ENCODE measurements at places on chromosomes 5 and 9.

- no peak overlapping the region for H3K4me3 ChIP-seq
- no peaks in the 10 kb centered on the region for H3K27me3 ChIP-seq
- DNase-seq: no peak
- H3K4me1 ChIP-seq: peaks cover 60% of the 10 kb centered on the region
These were observed 6.0 kb downstream of the LRRC8A start for GRCh38 chr9:128887914-128888350.

- H3K36me3 ChIP-seq: no peaks in the 10 kb centered on the region
- peaks cover 28% of the 10 kb centered on the region for H3K27me3 ChIP-seq
- no peak overlapping the region for H3K27ac ChIP-seq
- H3K4me3 ChIP-seq: no peak overlapping the region
- DNase-seq: no peak
These were observed 162.3 kb downstream of the FGF18 start for GRCh38 chr5:171581781-171582180.

DNA sequence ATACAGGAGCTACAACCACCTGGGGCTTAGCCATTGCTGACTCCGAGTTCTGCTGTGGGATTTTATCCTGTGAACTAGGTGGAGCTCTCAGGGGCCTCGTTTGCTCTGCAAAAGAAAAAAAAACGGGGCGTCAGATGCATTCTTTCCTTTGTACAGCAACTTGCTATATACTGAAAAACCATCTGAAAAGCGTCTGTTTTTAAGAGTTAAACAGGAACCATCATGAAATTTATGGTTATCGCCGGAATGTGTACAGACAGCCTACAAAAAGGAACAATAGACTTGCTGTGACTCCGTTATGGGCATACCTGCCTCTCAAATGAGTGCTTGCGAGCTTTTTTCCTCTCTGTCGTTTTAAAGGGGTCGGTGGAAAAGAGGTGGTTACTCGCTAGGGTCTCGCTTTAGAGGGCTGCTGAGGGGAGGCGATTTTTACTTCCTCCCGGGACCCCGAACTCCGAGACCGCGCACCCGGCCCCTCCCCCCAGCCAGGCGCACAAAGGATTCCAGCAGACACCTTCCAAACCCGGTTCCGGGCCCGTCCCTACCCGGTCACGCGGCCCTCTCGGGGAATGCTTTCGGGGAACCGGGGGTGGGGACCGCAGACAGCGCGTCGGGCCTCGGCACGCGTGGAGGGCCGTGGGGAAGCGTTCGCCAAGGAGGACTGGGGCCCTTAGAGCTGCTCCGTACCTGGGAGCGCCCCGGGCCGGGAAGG lies 826 bp downstream of the PAIP1 start:
- H3K4me1 ChIP-seq: peaks cover 14% of the 10 kb centered on the region
- H3K27ac ChIP-seq: peak overlapping the region; percentile 93
- H3K27me3 ChIP-seq: no peaks in the 10 kb centered on the region
- no peak overlapping the region for H3K4me3 ChIP-seq

GRCh38 chr9:93261735-93262523 lies 78.0 kb downstream of the WNK2 start:
- H3K27ac ChIP-seq: no peak overlapping the region
- no peaks in the 10 kb centered on the region for H3K27me3 ChIP-seq
- no peaks in the 10 kb centered on the region for H3K36me3 ChIP-seq
- no peaks in the 10 kb centered on the region for H3K4me1 ChIP-seq
- H3K4me3 ChIP-seq: no peak overlapping the region

GRCh38 chr9:128729766-128730517 lies 6.0 kb upstream of the ZDHHC12 start:
- H3K27ac ChIP-seq: peak overlapping the region; percentile 11
- H3K4me1 ChIP-seq: peaks cover 13% of the 10 kb centered on the region
- no peak overlapping the region for H3K4me3 ChIP-seq
- DNase-seq: no peak
- H3K36me3 ChIP-seq: peaks cover 27% of the 10 kb centered on the region
- no peaks in the 10 kb centered on the region for H3K27me3 ChIP-seq
